ENCODE measurements at places on chromosomes 1 and 21.

DNA sequence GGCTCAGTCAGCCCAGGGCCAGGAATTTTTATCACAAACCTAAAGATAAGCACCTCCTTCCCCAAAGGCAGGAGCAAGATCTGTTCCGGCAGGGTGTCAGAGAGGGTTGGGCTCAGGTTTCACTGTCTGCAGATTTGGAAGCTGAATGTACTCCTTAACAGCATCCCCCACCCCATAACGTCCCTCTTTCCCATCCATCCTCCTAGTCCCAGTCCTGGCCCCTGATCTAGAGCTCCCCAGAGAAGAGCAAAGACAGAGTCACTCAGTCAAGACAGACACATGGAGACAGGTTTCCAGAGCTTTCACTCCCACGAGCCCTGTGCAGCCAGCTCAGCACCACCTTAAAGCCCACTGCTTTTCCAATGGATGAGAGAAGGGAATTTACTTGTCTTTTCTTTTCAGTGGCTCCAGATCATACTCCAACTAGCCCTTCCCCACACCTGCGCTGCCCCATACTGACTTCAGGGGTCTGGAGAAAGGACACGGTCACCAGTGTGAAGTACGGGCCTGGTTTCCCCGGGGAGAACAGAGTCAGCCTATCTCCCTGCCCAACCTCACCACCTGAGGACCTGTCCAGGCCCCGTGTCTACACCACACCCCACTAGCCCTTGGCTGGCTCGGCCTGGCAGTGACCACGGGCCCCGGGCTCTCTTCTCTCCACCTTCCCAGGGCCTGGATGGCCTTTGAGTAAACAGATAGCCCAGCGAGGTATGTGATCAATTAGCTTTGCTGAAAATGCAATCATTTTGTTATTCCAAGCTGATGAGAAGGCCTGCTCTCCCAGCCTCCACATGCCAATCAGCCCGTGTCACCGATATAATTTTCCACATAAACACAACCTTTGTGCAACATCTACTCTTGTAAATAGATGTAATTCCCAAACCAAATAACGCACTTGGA lies 249.1 kb downstream of the FOXD2 start:
- DNase-seq = no peak

- no peak for DNase-seq
Measured at GRCh38 chr1:205942631-205943159, 561 bp downstream of the SLC26A9 start.

DNA sequence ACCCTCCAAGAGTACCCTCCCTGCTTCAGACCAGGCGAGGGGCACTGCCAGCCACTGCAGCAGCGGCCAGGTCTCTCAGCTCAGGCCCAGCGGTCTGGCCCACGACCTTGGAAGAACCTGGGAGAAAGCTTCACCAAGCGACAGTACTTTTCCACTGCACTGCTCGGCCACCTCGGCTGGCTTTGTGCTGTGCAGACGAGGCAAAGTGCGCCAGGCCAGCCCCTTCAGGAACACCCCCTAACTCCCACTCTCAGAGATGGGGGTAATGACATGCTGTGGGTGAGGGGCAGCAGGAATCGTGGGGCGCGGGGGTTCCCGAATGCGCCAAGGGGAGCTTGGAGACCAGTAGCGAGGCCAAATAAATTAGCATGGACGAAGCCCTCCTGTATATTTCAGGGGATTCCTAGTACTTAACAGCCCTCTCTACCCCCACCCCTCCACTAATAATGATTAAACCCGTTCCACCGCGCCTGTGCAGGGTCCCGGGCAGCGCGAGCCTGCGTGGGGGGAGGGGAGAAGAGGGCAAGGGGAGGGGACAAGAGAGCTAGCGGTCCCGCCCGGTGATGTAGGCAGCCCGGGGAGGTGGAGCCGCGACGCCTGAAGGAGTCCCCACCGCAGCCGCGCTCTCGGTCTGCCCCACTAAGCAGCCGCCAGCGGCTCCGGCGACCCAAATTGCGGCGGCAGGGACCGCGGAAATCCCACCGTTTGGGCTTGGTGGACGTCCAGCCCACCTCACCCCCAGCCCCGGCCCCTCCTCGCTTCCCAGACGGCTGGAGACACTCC lies at the start of gene FAM43B:
TSS of gene FAM43B (plus strand) at position 629 of the 783 bp plus-strand sequence. CDS start 401 bp downstream, outside the sequence.
- DNase-seq = no peak

GRCh38 chr1:226475142-226475511 lies 67.2 kb upstream of the PARP1 start:
- DNase-seq = no peak

DNA sequence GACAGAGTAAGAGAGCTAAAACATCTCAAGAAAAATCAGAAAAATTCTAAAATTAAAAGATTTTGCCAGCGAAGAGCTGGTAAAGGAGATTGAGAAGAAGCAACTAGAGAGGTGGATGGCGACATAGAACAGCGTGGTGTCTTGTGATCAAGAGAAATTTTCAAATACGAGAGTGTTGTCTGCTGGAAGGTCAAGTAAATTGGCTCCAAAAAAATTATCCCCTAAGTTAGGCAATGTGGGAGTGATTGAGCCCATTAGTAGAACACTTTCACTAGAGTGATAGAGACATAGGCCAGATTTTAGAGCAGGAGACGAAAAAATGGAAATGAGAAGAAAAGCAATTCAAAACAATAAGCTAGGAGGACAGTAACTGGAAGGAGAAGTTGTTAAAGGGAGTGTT lies 94.3 kb upstream of the MPC2 start:
- DNase-seq = no peak

GRCh38 chr1:37040261-37040660 lies 5.9 kb upstream of the GRIK3 start:
- DNase-seq = no peak

- no peak for DNase-seq
Measured at GRCh38 chr1:173663159-173663558, 6.5 kb downstream of the ANKRD45 start.

- DNase-seq = no peak
Measured at GRCh38 chr1:92219028-92219427, 1.3 kb downstream of the C1orf146 start.

DNA sequence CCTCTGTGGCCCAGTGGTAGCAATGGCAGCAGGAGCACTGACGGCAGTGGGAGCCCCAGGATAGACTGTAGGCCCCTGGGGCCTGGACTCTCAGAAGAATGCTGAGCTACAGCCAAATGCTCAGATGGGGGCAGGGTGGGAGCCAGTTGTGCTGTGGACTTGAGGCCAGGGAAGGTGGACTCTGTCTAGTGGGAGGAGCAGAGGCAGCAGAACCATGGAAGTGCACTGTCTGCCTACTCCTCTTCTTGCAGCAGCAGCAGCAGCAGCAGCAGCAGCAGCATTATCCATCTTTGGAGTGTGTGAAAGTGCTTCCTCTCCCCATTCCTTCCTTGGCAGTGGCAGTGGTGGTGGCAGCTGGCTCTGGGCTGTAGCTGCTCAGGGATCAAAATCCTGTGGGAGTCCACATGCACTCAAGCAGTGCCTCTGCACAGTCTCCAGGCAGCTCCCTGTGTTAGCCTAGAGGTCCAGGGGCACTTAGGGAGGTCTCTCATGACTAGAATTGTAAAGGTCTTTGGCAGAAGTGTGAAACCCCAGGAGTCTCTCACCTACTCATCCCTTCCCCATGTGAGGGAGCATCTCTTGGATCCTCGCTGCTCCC lies 917.9 kb upstream of the B3GALT2 start:
- DNase-seq = no peak

GRCh38 chr1:167442854-167443565 lies 75.3 kb downstream of the CD247 start:
- no peak for DNase-seq

DNA sequence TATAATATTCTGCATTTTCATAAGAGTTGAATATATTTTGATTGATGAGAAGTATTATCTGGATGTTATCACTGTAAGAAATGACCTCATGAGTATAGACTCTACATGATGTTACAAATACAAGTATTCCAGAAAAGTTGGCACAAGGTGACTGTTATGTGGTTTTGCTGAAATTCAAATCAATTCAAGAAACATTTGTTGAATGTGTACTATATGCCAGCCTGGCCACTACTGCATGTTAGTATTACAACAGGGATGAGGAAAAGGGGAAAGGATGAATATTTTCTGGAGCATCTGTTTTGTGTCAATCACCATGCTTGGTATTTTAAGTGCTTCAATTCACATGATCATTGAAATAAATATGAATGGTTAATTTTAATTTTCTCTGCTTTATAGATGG lies 250.9 kb upstream of the PBX1 start:
- no peak for DNase-seq

GRCh38 chr1:232493869-232494268 lies 136.1 kb downstream of the SIPA1L2 start:
- no peak for DNase-seq

GRCh38 chr1:38403667-38404066 lies 357.1 kb upstream of the POU3F1 start:
- DNase-seq = no peak

GRCh38 chr1:197073978-197074377 lies 6.9 kb upstream of the F13B start:
- DNase-seq = no peak

DNA sequence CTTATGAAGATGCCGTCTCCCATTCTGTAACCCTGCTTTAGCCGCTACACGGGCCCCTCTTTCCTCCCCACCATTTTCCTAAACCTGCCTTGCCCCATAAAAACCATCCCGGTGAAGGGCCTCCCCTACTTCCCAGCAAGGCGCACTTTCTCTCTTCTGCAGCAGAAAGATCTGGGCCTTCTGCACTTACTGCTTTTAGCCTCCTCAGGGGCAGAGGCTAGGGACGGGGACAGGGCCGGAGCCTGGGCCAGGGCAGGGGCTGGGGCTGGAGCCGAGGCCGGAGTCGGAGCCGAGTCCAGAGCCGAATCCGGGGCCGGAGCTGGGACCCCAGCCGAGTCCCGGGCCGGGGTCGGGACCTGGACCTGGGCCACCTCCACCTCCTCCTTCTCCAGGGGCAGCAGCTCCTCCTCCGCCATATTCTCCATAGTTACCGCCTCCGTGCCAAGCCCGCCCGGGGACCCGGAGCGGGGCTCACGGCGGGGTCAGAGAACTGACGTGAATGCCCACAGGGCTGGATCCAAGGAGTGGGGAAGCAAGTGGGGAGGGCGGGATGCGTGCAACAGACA lies 382 bp downstream of the TRMT1L start:
- DNase-seq = no peak

GRCh38 chr1:99749504-99750347 lies 16.7 kb downstream of the FRRS1 start:
- no peak for DNase-seq

GRCh38 chr1:110242731-110243130 lies 32.6 kb downstream of the KCNC4 start:
- no peak for DNase-seq

DNA sequence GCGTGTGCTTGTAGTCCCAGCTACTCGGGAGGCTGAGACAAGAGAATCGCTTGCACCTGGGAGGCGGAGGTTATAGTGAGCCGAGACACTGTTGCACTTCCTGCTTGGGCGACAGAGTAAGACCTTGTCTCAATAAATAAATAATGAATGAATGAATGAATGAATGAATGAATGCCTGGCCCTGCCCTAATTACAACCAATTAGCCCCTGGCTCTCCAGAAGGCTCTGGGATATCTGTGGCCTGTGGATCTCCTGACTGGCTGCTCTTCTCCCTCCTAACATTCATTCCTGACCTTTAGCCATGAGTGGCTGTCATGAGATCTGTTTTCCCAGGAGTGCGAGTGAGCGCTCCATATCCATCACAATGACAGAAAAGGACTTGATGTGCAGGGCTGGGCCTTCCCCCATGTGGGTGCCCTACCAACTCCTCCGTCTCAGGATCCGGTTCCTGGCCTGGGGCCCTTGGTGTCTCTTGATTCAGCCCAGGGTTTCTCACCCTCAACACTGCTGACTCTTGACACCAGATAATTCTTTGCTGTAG lies 243.6 kb upstream of the TMEM51 start:
- no peak for DNase-seq

GRCh38 chr1:94670273-94670672 lies 128.7 kb upstream of the F3 start:
- no peak for DNase-seq

GRCh38 chr1:237025358-237026074 lies 16.5 kb upstream of the RYR2 start:
- no peak for DNase-seq

DNA sequence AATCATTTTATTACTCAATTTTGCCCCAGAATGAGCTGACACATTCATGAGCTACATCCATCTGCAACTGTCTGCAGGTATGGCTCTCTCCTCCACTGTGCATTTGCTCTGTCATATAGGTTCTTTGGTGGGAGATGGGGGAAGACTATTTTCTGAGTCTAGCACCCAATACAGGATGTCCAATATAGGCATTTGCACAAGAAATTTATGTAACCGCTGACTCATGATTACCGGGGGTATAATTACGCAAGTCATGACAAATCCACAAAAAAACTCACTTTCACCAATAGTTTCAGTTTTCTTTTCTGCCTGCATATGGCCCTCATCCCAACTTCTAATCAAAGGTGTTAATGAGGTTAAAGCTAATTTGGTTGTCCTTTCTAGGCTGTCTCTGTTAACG lies 17.5 kb upstream of the VSIG8 start:
- no peak for DNase-seq

- DNase-seq = no peak
Measured at GRCh38 chr1:51268634-51269033, 32.6 kb downstream of the RNF11 start.

GRCh38 chr1:7632681-7633080 lies 138.4 kb upstream of the VAMP3 start:
- DNase-seq = no peak

- no peak for DNase-seq
Measured at GRCh38 chr1:213464786-213465460, 413.9 kb downstream of the RPS6KC1 start.

DNA sequence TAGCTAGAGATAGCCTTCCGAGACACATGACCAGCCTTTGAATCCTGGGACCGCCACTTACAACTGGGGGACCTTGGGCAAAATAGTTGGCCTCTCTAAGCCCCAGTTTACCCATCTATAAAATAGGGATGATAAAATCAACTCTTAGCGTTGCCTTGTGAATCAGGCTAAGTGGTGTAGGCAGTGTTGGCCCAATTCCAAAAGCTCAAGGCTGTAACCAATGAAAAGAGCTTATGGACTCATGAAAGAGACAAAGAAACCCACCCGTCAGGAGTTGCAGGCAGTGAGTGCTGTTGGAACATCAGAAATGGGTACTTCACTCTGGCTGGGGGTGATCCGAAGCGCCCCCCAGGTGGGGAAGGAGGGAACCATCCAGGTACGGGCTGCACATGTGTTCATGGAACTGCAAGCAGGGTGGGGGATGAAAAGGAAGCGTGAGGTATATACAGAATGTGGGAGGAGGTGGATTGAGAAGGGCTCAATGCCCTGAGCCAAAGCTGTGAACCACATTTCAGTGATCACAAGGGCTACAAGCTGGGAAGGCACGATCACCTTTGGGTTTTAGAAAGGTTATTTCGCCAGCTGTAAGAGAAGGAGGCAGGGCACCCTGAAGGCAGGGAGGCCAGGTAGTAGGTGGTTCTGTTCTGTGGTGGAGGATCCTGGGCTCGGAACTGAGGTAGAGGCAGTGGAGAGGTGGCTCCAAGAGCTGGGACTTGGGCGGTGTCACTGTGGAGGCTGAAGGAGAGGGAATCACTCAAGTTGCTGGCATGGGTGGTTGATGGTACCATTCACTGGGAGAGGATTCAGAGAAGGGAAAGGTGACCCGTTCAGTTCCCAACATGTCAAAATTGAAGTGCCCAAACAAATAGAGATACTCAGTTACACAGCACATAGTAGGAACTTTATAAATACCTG lies 11.4 kb upstream of the KIAA1614 start:
- no peak for DNase-seq

GRCh38 chr1:17463991-17464390 lies 24.5 kb upstream of the RCC2 start:
- DNase-seq = no peak
